Kidney (tissue), 22 donors: ENCODE measurements at places on chromosomes 6 and 20.

- no peak overlapping the region for H3K4me3 ChIP-seq
- H3K4me1 ChIP-seq, result no peaks in the 10 kb centered on the region
- no peak overlapping the region for H3K27ac ChIP-seq
- H3K27me3 ChIP-seq, result no peaks in the 10 kb centered on the region
- no peak for DNase-seq
Measured at GRCh38 chr20:51156041-51156982, 133.4 kb upstream of the KCNG1 start.

- no peak overlapping the region for H3K27ac ChIP-seq
- DNase-seq, result no peak
- H3K36me3 ChIP-seq, result no peaks in the 10 kb centered on the region
Measured at GRCh38 chr6:157967020-157967419, 14.6 kb upstream of the SYNJ2 start.

DNA sequence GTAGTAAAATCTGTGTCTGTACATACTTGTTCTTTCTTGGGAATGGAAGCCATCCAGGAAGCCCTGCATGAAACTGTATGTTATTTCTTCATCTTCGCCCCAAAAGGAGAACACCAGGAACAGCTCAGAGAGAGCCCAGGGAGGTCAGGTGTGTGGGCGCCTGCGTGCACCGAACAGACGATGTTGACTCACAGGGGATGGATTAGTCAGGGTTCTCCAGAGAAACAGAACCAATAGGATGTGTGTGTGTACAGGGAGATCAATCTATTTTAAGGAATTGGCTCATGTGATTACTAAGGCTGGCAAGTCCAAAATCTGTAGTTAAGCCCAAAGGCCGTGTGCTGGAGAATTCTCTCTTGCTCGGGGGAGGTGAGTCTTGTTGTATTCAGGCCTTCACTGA is 45.7 kb downstream of the RNASET2 start:
- no peaks in the 10 kb centered on the region for H3K27me3 ChIP-seq
- no peak for DNase-seq
- no peak overlapping the region for H3K4me3 ChIP-seq
- no peak overlapping the region for H3K27ac ChIP-seq
- H3K4me1 ChIP-seq, result no peaks in the 10 kb centered on the region
- H3K36me3 ChIP-seq, result no peaks in the 10 kb centered on the region

DNA sequence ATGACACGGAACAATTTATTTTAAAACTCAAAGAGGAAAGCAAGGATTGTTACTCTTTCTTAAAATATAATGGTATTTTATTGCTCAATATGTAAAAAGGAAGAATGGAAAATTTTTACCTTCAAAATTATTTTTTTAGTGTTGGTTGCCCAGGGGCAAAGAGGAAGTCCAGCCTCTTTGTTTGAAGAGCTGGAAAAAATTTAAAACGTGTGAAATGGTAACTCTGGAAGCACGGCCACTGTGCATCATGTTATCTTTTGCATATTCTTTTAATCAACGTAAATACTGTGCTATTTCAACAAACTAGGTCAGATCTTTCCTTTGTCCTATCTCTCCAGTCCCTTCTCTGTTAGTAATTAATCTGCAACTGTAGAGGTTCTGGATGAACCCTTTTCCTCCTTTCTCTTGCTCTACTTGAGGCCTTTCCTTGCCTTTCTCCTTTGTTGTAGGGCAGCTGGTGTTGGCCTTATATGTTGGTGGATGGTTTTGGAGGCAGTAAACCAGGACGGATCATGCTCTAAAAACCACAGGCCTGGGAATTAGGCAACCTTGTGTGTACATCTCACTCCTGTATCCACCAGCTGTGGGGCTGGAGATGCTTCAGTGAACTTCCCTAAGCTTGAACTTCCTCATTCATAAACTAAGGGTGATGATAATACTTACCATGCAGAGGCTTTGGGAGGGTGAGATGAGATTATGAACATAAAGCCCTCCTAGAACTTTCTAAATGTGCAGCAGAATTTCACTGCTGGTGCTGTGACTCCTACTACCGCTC is 143.3 kb downstream of the PRL start:
- no peaks in the 10 kb centered on the region for H3K36me3 ChIP-seq
- no peak overlapping the region for H3K4me3 ChIP-seq
- H3K27me3 ChIP-seq, result no peaks in the 10 kb centered on the region
- peaks cover 11% of the 10 kb centered on the region for H3K4me1 ChIP-seq
- DNase-seq, result no peak
- no peak overlapping the region for H3K27ac ChIP-seq

DNA sequence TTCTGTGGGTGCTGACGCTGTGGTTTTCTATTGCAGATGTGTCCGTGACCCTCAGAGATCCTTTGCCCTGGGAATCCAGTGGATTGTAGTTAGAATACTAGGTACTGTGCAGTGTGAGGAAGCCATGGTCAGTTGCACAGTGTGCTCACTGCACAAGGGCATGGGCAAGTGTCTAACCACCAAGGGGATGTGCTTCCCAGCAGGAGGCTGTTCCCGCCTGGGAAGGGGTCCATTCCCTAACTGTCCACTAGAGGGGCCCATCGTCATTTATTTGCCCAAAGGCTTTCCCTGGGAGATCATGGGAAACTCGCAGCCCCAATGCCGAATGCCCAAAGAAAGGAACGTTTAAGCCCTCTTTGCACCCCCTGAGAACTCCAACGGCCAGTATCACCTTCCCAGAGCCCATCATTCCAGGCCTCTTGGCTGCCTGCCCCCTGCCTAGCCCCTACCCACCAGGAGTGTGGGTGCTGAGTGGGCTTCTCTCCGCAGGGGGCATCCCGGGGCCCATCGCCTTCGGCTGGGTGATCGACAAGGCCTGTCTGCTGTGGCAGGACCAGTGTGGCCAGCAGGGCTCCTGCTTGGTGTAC is 26.2 kb downstream of the SLCO4A1 start:
- H3K27ac ChIP-seq, result no peak overlapping the region
- no peaks in the 10 kb centered on the region for H3K36me3 ChIP-seq
- DNase-seq, result peak; percentile 88
- H3K4me3 ChIP-seq, result no peak overlapping the region
- H3K27me3 ChIP-seq, result no peaks in the 10 kb centered on the region

- no peaks in the 10 kb centered on the region for H3K27me3 ChIP-seq
- H3K36me3 ChIP-seq, result no peaks in the 10 kb centered on the region
- no peak overlapping the region for H3K27ac ChIP-seq
- H3K4me1 ChIP-seq, result no peaks in the 10 kb centered on the region
Measured at GRCh38 chr6:52108128-52108527, 20.7 kb upstream of the PKHD1 start.

- no peaks in the 10 kb centered on the region for H3K27me3 ChIP-seq
- H3K4me1 ChIP-seq, result peaks cover 6% of the 10 kb centered on the region
- peaks cover 52% of the 10 kb centered on the region for H3K36me3 ChIP-seq
- H3K27ac ChIP-seq, result no peak overlapping the region
Measured at GRCh38 chr20:17941826-17942196, 26.8 kb downstream of the SNX5 start.

DNA sequence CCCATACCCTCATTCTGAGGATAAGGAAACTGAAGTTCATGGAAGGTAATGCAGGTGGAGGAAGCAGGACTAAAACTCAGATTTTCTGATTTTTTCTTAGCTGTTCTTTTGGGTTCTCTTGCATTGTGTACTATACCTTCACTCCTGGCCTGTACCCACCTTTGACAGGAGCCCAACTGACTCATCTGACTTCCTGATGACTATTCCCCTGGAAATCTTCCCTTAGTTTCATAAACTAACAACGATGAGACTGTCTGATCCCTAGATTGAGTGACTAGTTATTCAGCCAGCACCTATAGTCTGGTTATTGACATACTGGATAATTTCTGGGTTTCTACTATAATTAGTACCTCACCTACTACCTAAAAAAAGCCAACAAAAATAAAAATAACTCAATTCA is 10.1 kb downstream of the CRYBG1 start:
- no peak for DNase-seq
- H3K27me3 ChIP-seq, result no peaks in the 10 kb centered on the region
- no peak overlapping the region for H3K27ac ChIP-seq
- no peak overlapping the region for H3K4me3 ChIP-seq

- peaks cover 24% of the 10 kb centered on the region for H3K36me3 ChIP-seq
- no peaks in the 10 kb centered on the region for H3K27me3 ChIP-seq
- H3K4me1 ChIP-seq, result no peaks in the 10 kb centered on the region
- no peak overlapping the region for H3K27ac ChIP-seq
- no peak for DNase-seq
Measured at GRCh38 chr20:18545566-18545965, 21.7 kb upstream of the SMIM26 start.

GRCh38 chr20:8757146-8757545 is 311.7 kb upstream of the PLCB4 start:
- no peaks in the 10 kb centered on the region for H3K27me3 ChIP-seq
- no peak for DNase-seq
- no peaks in the 10 kb centered on the region for H3K36me3 ChIP-seq
- H3K4me1 ChIP-seq, result no peaks in the 10 kb centered on the region
- H3K27ac ChIP-seq, result no peak overlapping the region

GRCh38 chr20:48483334-48484066 is 344.3 kb downstream of the PREX1 start:
- no peak overlapping the region for H3K27ac ChIP-seq
- H3K4me3 ChIP-seq, result no peak overlapping the region
- DNase-seq, result no peak
- H3K4me1 ChIP-seq, result no peaks in the 10 kb centered on the region
